ENCODE measurements at places on chromosomes 2 and 18. TPM values are rescaled to one million over a fixed set of nuclear protein-coding genes. Genes with fewer than 3 reads are reported as not detected.

TMEM163 gene
- not detected for total RNA-seq

UCN gene
- total RNA-seq = 6.0 TPM

RTKN gene
- total RNA-seq = 56.1 TPM

ACAA2 gene
- 59.0 TPM for total RNA-seq

DAW1 gene
- total RNA-seq = not detected

PRADC1 gene
- total RNA-seq = 30.7 TPM

CAPN14 gene
- total RNA-seq = 0.24 TPM

CHAC2 gene
- 8.1 TPM for total RNA-seq

- no peak for DNase-seq
Observed at GRCh38 chr2:226190479-226191252, 609.0 kb downstream of the IRS1 start.

DNA sequence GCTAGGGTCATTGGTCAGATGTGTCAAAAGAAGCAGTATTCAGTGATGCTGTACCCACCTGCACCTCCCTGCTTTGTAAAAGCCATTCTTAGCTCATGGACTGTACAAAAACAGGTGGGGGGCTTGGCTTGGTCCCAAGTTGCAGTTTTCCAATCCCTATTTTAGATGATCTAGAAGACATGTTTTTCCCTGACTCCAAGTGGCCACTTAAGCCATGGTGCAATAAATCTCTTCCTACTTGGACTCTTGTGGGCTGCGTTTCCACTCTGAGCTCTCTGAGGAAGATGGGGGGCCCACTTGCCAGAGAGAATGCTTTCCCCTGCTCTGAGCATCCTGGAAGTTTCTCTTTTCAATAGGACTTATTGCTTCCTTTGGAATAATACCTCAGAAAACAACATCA, 57.0 kb upstream of the SPP2 start:
- no peak for DNase-seq

GRCh38 chr2:41768310-41768709, 279.5 kb upstream of the PKDCC start:
- no peak for DNase-seq

DNA sequence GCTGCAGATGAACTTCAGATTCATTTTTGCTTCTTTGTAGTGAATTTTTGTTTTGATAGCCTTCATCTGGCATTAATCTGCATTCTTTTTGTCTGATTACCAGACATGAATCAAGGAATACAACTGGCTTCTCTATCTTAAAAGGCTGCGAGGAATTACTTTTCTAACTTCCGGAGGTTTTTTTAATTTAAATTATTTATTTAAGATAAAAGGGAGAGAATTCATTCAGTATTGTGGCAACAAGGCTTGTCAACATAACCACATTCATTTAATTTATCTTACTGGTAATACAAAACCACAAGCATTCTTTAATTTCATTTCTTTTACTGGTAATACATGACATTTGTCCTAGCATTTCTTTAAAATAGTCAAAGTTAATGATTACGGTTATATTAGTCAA, 36.0 kb downstream of the CSRNP3 start:
- no peak for DNase-seq

DNA sequence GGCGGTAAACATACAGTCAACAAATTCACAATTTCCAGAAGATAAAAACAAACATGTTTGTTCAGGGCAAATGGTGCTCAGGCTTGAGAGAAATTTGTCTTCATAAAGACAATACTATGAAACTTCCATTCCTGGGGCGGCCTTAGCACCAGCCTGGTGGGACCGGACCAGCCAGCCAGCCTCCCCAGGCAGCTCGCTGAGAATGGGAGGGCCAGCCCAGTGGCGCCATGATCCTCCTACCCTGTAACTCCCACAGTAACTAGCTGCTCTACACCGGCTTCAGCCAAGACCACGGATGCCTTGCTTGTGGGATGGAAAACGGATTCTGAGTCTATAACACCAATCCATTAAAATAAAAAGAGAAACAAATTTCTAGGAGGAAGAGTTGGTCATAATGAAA, 24.2 kb upstream of the FHOD3 start:
- DNase-seq = no peak

DNA sequence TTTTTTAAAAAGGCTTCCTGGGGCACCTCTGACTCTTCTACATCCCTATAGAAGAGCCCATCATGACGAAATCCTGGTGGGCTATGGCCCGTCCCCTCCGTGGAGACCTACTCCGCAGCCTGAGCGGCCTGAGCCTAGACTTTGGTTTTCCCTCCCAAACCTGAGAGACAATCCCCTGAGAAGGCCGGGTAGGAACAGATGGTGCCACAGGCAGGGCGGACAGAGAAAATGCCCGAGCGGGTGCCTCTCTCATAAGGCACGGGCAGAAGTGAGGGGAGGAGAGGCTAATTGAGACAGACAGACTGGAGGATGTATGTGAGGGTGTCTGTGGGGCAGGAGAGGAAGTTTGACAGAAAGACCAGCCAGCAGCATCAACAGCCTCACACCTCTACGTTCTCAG, 20.2 kb upstream of the SFXN5 start:
- DNase-seq = no peak

GRCh38 chr2:172278667-172279066, 148.7 kb upstream of the ITGA6 start:
- DNase-seq = no peak

- no peak for DNase-seq
Observed at GRCh38 chr18:11994703-11995444, 13.6 kb downstream of the IMPA2 start.
